ENCODE measurements at places on chromosomes 6 and 20. TPM values are rescaled to one million over a fixed set of nuclear protein-coding genes. Genes with fewer than 3 reads are reported as not detected.

TMEM200A gene
- total RNA-seq = 402 TPM

KLHDC3 gene
- 46.9 TPM for total RNA-seq

SRSF12 gene
- 0.14 TPM for total RNA-seq

F13A1 gene
- total RNA-seq = not detected

TMEM244 gene
- total RNA-seq = not detected

FAM217B gene
- total RNA-seq = 4.2 TPM

MYLK2 gene
- total RNA-seq = not detected

LRRC73 gene
- 0.30 TPM for total RNA-seq

CLVS2 gene
- under 0.01 TPM for total RNA-seq

PEX6 gene
- 65.6 TPM for total RNA-seq

SLC17A4 gene
- total RNA-seq = not detected

TENT5A gene
- 91.7 TPM for total RNA-seq

CNBD2 gene
- total RNA-seq = 1.2 TPM

SMPDL3A gene
- total RNA-seq = 24.1 TPM

COL9A3 gene
- not detected for total RNA-seq
